ENCODE measurements at places on chromosomes 7 and 10.

GRCh38 chr10:46020344-46020657, 10.1 kb downstream of the NCOA4 start:
- no peak overlapping the region for H3K27ac ChIP-seq
- H3K36me3 ChIP-seq = peaks cover 4% of the 10 kb centered on the region
- peaks cover 38% of the 10 kb centered on the region for H3K4me1 ChIP-seq
- no peak overlapping the region for H3K4me3 ChIP-seq
- no peaks in the 10 kb centered on the region for H3K27me3 ChIP-seq

GRCh38 chr10:17736223-17736622, 15.8 kb upstream of the TMEM236 start:
- no peaks in the 10 kb centered on the region for H3K27me3 ChIP-seq
- no peak overlapping the region for H3K4me3 ChIP-seq
- H3K27ac ChIP-seq = no peak overlapping the region
- no peak for DNase-seq
- H3K4me1 ChIP-seq = no peaks in the 10 kb centered on the region

GRCh38 chr10:113433711-113434110, 119.1 kb upstream of the HABP2 start:
- H3K36me3 ChIP-seq = peaks cover 3% of the 10 kb centered on the region
- H3K27ac ChIP-seq = no peak overlapping the region
- H3K27me3 ChIP-seq = peaks cover 7% of the 10 kb centered on the region
- no peak for DNase-seq
- no peaks in the 10 kb centered on the region for H3K4me1 ChIP-seq

- peaks cover 50% of the 10 kb centered on the region for H3K36me3 ChIP-seq
- H3K4me1 ChIP-seq = peaks cover 22% of the 10 kb centered on the region
- no peak overlapping the region for H3K27ac ChIP-seq
- no peaks in the 10 kb centered on the region for H3K27me3 ChIP-seq
- DNase-seq = no peak
Observed at GRCh38 chr7:137886746-137887145, 40.0 kb upstream of the DGKI start.

DNA sequence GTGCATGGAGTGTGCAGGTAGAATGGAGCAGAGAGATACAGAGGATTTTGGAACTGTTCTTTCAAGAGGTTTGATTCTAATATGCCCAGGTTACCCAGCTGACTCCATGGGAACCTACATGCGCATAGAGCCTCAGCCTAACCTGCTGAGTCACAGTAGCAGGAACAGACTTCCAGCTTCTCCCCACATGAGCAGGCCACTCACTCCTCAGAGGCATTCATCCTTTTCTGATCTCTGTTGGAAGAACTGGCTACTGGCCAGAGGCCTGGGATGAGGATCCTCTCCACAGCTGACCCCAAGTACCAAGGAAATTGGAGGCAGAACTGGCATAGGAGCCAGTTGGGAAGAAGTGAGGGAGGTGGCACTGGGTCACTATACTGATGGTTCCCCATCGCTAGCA, 17.9 kb upstream of the CCSER2 start:
- H3K27me3 ChIP-seq = no peaks in the 10 kb centered on the region
- H3K36me3 ChIP-seq = no peaks in the 10 kb centered on the region
- H3K4me1 ChIP-seq = peaks cover 27% of the 10 kb centered on the region
- DNase-seq = no peak
- no peak overlapping the region for H3K4me3 ChIP-seq

DNA sequence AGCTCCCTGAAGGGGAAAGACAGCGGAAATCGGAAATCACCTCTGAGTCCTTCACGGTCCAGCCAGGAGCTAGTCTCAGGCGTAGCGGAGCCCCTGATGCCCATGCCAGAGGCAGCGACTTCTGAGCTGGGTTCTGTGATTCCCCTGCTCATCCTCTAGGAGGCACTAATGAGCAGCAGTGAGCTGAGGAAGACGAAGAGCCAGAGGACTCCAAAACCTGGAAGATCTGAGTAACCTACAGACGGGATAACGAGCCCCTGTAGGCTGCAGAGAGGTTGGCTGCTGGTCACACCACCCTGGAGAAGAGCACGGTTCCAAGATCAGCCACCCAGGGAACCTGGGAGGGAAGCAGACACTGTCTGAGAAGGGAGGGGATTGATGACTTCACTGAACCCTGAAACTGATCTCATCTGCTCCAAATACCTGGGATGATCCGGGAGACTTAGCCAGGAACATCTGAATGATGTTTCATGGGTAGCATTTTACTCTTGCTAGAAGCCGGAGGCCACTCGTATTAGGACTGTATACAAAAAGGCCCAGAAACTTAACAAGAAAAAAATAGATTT, 304.1 kb downstream of the PAXIP1 start:
- no peak overlapping the region for H3K27ac ChIP-seq
- peaks cover 67% of the 10 kb centered on the region for H3K36me3 ChIP-seq
- no peaks in the 10 kb centered on the region for H3K4me1 ChIP-seq

- peak overlapping the region; percentile 88 for H3K27ac ChIP-seq
- H3K4me3 ChIP-seq = no peak overlapping the region
- no peaks in the 10 kb centered on the region for H3K27me3 ChIP-seq
- H3K4me1 ChIP-seq = peaks cover 41% of the 10 kb centered on the region
Observed at GRCh38 chr7:130356121-130356875, 11.7 kb downstream of the CPA5 start.

GRCh38 chr7:77697535-77697831, 1.2 kb downstream of the RSBN1L start:
- peaks cover 5% of the 10 kb centered on the region for H3K36me3 ChIP-seq
- DNase-seq = no peak
- no peaks in the 10 kb centered on the region for H3K27me3 ChIP-seq

DNA sequence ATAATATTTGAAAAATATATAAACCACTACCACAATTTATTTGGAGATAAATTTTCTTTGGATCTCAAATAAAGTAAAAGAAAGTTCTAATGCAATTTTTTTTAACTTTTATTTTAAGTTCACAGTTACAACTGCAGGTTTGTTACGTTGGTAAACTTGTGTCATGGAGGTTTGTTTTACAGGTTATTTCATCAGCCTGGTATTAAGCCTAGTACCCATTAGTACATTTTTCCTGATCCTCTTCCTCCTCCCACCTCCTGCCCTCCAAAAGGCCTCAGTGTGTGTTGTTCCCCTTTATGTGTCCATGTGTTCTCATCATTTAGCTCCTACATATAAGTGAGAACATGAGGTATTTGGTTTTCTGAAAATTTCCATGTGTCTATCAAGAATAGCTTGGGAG, 54.5 kb downstream of the CAV1 start:
- H3K27me3 ChIP-seq = no peaks in the 10 kb centered on the region
- no peak for DNase-seq
- H3K4me1 ChIP-seq = peaks cover 6% of the 10 kb centered on the region
- H3K4me3 ChIP-seq = no peak overlapping the region
- no peak overlapping the region for H3K27ac ChIP-seq

- H3K4me3 ChIP-seq = no peak overlapping the region
- H3K27me3 ChIP-seq = no peaks in the 10 kb centered on the region
- peaks cover 19% of the 10 kb centered on the region for H3K4me1 ChIP-seq
- no peak for DNase-seq
- no peaks in the 10 kb centered on the region for H3K36me3 ChIP-seq
- H3K27ac ChIP-seq = no peak overlapping the region
Observed at GRCh38 chr10:91680487-91680886, 47.6 kb upstream of the PPP1R3C start.

DNA sequence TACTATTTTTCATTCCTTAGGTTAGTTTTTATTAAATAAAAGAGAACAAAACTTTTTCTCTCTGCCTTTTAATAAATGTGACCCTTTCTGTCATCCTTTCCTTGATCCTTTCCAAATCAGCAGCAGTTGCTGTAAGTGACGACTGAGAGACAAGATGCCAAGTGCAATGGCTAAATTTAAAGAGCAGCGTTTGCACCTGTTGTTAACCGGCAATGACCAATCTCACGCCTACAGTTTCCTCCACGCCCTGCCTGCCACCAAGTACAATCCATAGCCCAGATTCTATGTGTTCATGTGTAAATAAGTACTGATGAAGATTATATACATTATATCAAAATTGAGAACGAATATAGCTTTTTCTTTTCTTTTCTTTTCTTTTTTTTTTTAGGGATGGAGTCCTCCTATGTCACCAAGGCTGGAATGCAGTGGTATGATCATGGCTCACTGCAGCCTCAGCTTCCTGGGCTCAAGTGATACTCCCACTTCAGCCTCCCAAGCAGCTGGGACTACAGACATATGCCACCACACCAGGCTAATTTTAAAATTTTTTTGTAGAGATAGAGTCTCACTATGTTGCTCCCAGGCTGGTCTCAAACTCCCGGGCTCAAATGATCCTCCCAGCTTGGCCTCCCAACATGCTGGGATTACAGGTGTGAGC, 6.5 kb upstream of the MCU start:
- H3K4me1 ChIP-seq = no peaks in the 10 kb centered on the region
- no peak overlapping the region for H3K4me3 ChIP-seq
- no peak for DNase-seq
- no peaks in the 10 kb centered on the region for H3K27me3 ChIP-seq

DNA sequence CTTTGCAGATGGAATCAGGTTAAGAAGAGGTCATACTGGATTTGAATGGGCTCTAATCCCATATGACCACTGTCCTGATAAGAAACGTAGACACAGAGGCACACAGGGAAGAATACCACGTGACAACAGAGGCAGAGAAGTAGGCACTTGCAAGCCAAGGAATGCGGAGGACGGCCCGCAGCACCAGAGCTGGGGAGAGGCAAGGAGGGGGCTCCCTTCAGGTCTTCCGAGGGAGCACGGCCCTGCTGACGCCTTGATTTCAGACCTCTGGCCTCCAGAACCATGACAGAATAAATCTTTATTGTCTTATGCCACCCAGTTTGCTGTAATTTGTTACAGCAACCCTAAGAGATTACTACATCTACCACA, 44.7 kb upstream of the TMEM213 start:
- no peak overlapping the region for H3K4me3 ChIP-seq
- DNase-seq = peak; percentile 23
- H3K27me3 ChIP-seq = no peaks in the 10 kb centered on the region
- no peak overlapping the region for H3K27ac ChIP-seq
- H3K36me3 ChIP-seq = no peaks in the 10 kb centered on the region

DNA sequence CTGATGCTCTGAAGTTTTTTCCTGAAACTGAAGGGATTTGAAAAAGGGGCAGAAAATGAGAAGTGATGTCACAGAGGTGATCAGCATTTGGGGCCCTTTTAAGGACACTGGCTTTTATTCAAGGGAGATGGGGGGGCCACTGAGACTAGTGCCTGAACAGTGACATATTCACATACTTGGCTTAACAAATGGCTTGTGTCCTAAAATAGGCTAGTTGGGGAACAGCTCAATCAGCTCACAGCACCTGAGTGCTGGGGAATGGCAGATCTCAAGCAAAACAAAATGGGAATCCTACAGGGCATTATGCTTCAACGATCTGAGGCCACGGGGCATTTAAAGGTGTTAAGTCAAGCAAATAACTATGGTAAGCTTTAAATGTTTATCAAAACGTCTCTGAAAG, 90.1 kb downstream of the UBE2H start:
- peak overlapping the region; percentile 83 for H3K27ac ChIP-seq
- H3K27me3 ChIP-seq = no peaks in the 10 kb centered on the region
- H3K36me3 ChIP-seq = peaks cover 1% of the 10 kb centered on the region
- DNase-seq = no peak

DNA sequence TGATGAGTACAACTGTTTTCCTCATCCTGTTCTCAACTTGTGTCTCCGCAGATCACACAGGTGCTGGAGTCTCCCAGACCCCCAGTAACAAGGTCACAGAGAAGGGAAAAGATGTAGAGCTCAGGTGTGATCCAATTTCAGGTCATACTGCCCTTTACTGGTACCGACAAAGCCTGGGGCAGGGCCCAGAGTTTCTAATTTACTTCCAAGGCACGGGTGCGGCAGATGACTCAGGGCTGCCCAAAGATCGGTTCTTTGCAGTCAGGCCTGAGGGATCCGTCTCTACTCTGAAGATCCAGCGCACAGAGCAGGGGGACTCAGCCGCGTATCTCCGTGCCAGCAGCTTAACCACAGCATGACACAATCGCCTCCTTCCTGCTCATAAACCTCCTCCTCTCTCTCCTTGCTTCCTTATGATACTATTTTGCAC, 126.7 kb upstream of the PRSS58 start:
- H3K36me3 ChIP-seq = no peaks in the 10 kb centered on the region
- peaks cover 18% of the 10 kb centered on the region for H3K4me1 ChIP-seq
- H3K27me3 ChIP-seq = peaks cover 7% of the 10 kb centered on the region
- no peak overlapping the region for H3K4me3 ChIP-seq
- no peak for DNase-seq

DNA sequence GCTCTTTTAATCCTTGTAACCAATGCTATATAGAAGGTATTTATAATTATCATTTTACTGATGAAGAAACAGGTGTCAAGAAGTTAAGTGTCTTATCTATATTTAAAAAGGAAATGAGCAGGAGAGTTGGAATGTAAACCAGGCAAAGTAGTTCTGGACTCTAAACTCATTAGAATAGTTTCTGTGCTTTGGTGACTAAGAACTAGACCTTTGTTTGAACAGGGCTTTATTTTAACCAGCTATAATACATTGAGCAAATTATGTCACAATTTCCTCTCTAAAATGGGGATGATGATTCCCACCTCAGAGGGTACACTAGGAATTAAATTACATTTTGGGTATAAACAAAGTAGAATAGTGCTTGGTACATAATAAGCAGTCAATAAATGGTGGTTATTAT, 236.0 kb downstream of the MAGI2 start:
- no peaks in the 10 kb centered on the region for H3K27me3 ChIP-seq
- peaks cover 3% of the 10 kb centered on the region for H3K4me1 ChIP-seq
- H3K4me3 ChIP-seq = no peak overlapping the region

DNA sequence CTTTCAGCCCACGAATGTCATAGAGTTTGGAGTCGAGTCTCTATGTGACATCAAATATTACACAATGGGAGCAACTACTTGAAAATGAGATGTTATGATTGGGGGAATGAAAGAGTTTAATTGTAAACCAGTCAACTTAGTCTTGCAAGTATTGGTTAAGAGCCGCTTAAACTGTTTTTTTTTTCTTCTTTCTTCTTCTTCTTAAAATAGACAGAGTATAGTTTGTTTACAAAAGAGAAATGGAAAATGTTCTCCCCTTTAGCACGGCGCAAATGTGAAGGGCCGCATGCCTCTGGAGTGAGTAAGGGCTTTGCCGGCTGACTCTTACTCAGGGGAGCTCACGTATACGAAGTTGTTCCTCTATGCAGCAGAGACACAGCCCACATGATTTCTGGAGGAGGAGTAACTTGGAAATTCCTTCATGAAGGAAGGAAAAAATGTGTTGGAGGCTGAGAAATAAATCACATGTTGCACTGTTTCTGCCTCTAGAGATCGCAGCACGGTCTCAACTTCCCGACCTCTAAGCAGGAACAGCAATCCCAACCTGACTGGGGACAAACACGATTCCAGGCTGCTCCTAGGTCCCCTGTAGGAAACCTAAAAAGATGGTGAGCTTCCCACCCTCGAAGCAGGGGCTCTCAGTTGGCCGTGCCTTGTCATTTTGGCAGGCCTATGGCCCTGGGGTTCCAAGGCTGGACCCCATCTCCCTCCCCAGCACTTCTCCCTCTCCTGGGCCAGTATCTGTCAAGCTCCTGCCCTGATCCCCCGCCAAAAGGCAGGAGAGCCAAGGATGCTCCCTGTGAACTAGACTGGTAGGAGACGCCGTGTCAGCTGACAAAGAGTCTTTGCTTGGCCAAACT, 44.8 kb downstream of the MYOF start:
- no peaks in the 10 kb centered on the region for H3K36me3 ChIP-seq
- H3K27me3 ChIP-seq = no peaks in the 10 kb centered on the region
- H3K4me1 ChIP-seq = peaks cover 78% of the 10 kb centered on the region
- peak overlapping the region; percentile 98 for H3K27ac ChIP-seq
